NCI-H2029 treated with DMSO at 0.1 percent for 48 hours (cell line): ENCODE measurements at places on chromosomes 12 and 14.

GRCh38 chr14:71206766-71207371, 299.6 kb downstream of the PCNX1 start:
- DNase-seq, result no peak

DNA sequence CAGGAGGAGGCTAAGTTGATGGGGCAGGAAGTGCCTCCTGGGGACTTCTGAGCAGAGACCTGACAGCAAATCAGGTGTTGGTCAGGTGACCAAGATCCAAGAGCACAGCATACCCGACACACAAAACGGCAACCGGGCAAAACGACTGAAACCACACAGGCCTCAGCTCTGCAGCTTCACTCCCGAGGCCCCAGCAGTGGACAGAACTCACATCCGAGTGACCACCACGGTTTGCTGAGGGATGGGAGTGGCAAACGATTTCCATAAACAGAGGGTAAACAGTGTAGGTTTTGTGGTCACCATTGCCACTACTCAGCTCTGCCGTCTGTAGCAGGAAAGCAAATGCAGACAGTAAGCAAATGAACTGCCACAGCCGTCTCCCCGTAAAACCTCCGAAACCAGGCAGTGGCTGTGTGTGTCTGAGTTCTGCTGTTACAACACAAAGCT, 14.4 kb downstream of the CHFR start:
- no peak for DNase-seq

GRCh38 chr12:2627835-2628191, 167.0 kb upstream of the FKBP4 start:
- DNase-seq, result no peak

GRCh38 chr12:108819920-108820706, 37.3 kb downstream of the SSH1 start:
- no peak for DNase-seq

DNA sequence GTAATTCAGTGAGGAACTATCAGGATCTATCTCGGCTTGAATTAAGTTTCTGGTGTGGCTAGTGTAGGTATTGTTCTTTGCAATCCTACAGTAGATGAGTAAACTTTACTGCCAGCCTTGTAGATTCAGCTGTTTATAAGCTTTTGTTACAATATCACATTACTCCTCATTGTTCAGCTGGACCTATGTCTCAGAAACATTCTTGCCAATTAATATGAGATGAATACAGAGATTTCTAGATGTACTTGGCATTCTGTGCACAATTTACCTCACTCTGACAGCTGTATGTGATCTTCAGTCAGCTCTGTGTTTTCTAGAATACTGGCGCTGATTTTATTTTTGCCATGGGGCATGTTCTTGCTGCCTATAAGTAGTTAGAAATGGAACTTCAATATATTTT, 55.7 kb downstream of the METTL25 start:
- no peak for DNase-seq

GRCh38 chr12:5015711-5016492, 27.8 kb upstream of the KCNA5 start:
- DNase-seq, result no peak

GRCh38 chr14:36656687-36657398, 4.8 kb upstream of the PAX9 start:
- DNase-seq, result no peak

- no peak for DNase-seq
Observed at GRCh38 chr14:62778310-62778709, 266.9 kb downstream of the KCNH5 start.

DNA sequence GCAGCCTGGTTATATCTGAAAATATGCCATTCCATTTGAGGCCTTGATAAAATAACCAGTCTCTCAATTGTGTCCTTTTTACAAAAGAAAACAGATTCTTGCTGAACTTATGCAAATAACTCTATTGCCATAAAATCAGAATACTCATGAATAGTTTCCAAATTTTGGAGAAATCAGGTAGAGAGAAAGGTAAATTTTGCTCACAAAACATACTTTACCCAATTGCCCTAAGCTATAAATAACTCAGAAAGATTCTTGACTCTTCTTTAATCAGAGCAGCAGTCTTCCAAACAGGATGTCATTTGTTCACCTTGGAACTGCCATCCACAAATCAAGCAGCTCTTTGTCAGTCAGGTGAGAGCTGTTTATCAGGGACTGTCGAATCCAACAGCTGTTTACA, 12.6 kb downstream of the ZNF26 start:
- DNase-seq, result no peak

- peak; percentile 13 for DNase-seq
Observed at GRCh38 chr14:94761348-94761996, 8.4 kb downstream of the GSC start.

DNA sequence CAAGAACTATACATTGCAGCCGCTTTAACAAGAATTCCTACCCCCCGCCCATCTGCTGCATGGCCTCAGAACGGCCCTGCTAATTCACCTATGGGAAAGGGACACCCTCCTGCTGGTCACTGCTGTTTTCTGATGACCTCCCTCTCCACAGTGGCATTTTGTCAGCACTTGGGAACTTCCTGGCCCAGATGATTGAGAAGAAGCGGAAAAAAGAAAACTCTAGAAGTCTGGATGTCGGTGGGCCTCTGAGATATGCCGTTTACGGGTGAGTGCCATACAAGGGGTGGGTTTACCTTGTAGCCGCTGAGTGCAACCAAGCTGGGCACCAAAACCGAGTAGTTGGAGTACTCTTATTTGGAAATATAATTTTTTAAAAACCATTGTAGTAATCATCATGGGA, 2.7 kb downstream of the PXMP2 start:
- DNase-seq, result no peak

GRCh38 chr12:127284870-127285431, 982.0 kb upstream of the TMEM132C start:
- no peak for DNase-seq

DNA sequence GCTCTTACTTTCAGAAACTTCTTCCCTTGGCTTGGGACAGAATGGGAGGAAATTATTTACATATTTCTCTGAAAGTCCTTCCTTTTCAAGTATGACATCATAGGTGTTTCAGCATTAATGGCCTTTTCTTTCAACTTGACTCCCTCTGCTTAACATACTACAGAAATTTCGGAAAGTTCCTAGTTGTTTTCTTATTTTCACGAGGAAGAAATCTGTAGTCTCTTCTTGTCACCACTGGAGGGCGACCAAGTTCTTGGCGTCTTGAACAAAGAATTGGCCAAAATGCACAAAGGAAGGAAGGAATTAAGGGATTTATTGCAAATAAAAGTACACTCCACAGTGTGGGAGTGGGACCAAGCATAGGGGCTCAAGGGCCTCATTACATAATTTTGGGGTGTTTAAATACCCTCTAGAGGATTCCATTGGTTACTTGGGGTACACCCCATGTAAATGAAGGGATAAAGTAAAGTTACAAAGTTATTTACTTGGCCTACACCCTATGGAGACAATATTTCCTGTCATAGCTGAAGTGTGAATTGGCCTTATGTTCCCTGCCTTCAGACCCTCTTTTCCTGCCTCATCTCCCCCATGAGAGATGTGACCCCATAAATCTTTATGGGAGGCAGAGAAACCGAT, 70.4 kb downstream of the RPL10L start:
- DNase-seq, result no peak

GRCh38 chr12:12960639-12961209, 8.8 kb upstream of the GPRC5D start:
- no peak for DNase-seq

GRCh38 chr14:74942608-74943007, 12.8 kb downstream of the PGF start:
- no peak for DNase-seq

GRCh38 chr14:91509083-91509877, 830 bp downstream of the PPP4R3A start:
- DNase-seq, result peak; percentile 1
